ENCODE measurements at places on chromosomes 4 and X.
A peak's percentile ranks its signal among the peaks of the same experiment; 100 is the strongest.

- DNase-seq, result no peak
- no peak overlapping the region for H3K27ac ChIP-seq
- no peak overlapping the region for H3K4me3 ChIP-seq
Measured at GRCh38 chrX:42434458-42435166, 343.4 kb downstream of the PPP1R2C start.

GRCh38 chr4:173501592-173502150 lies 28.4 kb downstream of the HAND2 start:
- no peak for DNase-seq
- H3K27ac ChIP-seq, result no peak overlapping the region
- no peaks in the 10 kb centered on the region for H3K4me1 ChIP-seq
- peak overlapping the region; percentile 36 for H3K4me3 ChIP-seq

- no peaks in the 10 kb centered on the region for H3K4me1 ChIP-seq
- no peaks in the 10 kb centered on the region for H3K36me3 ChIP-seq
- no peak for DNase-seq
- no peak overlapping the region for H3K27ac ChIP-seq
- no peak overlapping the region for H3K4me3 ChIP-seq
Measured at GRCh38 chrX:13752141-13752540, 17.6 kb downstream of the OFD1 start.

GRCh38 chr4:99104153-99104552 lies 15.6 kb upstream of the ADH5 start:
- H3K4me3 ChIP-seq, result no peak overlapping the region
- no peak overlapping the region for H3K27ac ChIP-seq
- H3K27me3 ChIP-seq, result no peaks in the 10 kb centered on the region
- no peaks in the 10 kb centered on the region for H3K36me3 ChIP-seq
- no peaks in the 10 kb centered on the region for H3K4me1 ChIP-seq
- no peak for DNase-seq

GRCh38 chr4:98630737-98631454 lies 27.5 kb downstream of the TSPAN5 start:
- H3K27ac ChIP-seq, result peak overlapping the region; percentile 40
- H3K27me3 ChIP-seq, result no peaks in the 10 kb centered on the region
- peaks cover 24% of the 10 kb centered on the region for H3K4me1 ChIP-seq
- DNase-seq, result no peak
- no peak overlapping the region for H3K4me3 ChIP-seq
- H3K36me3 ChIP-seq, result no peaks in the 10 kb centered on the region

DNA sequence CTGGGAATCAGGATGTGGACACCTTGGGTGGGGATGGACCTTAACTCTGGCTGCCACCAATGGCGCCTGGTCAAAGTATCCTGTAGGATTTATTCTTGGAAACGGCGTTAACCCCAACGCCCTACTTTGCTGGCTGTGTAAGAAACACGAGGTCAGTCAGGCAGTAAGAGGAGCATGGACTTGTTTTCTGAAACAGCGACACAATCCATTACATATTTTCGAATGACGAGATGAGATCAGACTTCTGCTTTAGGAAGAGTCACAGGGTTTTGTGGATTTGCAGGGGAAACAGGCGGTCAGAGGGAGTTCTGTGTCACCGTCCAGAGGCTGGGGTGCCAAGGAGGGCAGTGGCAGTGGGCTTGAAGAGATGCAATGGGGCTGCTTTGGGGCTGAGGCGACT lies 92.2 kb downstream of the TBL1X start:
- no peak overlapping the region for H3K27ac ChIP-seq
- H3K36me3 ChIP-seq, result no peaks in the 10 kb centered on the region
- H3K4me3 ChIP-seq, result no peak overlapping the region
- no peaks in the 10 kb centered on the region for H3K4me1 ChIP-seq

DNA sequence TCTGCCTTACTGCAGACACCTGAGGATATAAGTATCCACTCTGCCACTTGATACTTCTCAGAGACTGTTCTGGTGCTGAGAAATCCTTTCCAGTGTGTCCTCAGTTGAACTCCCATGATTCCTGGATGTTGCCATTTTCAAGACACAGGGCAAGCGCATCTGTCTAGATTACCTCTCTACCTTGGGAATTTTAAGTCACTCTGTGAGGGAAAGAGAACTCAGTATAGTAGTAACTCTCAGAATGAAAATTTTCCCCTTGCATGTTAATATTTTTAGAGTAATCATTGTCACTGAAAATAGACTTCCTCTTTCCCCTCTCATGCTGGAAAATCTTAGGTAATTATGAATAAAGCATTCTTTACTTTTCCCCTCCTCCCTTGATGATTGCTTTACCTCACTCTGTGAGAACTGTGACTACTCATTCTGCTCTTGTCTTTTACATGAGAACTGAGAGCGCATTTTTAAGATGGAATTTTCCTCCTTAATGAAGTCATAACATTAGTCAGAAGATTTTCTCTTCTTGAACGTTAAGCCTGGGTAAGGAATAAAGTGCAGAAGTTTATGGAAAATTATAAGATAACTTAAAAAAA lies 45.0 kb downstream of the TET2 start:
- no peak for DNase-seq
- no peaks in the 10 kb centered on the region for H3K36me3 ChIP-seq
- H3K4me1 ChIP-seq, result no peaks in the 10 kb centered on the region
- no peak overlapping the region for H3K4me3 ChIP-seq
- no peak overlapping the region for H3K27ac ChIP-seq

DNA sequence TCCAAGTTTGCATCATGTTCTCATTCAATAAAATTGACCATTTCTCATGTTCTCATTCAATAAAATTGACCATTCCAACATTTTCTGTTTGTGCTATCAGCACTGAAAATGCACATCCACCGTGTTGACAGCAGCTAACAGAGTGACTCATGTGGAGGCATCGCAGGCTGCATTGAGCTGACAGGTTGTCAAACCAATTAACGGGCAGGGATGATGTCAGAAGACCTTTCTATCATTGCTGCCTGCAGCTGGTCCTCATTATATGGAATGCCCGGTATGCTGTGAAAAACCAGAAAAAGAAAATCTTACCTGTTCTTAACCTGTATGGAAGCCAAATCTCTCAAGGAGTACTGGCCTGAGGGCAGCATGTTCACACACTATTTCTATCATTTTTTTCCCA lies 202.0 kb downstream of the SMIM20 start:
- H3K4me1 ChIP-seq, result no peaks in the 10 kb centered on the region
- H3K4me3 ChIP-seq, result no peak overlapping the region
- H3K36me3 ChIP-seq, result no peaks in the 10 kb centered on the region
- H3K27me3 ChIP-seq, result no peaks in the 10 kb centered on the region
- DNase-seq, result no peak

DNA sequence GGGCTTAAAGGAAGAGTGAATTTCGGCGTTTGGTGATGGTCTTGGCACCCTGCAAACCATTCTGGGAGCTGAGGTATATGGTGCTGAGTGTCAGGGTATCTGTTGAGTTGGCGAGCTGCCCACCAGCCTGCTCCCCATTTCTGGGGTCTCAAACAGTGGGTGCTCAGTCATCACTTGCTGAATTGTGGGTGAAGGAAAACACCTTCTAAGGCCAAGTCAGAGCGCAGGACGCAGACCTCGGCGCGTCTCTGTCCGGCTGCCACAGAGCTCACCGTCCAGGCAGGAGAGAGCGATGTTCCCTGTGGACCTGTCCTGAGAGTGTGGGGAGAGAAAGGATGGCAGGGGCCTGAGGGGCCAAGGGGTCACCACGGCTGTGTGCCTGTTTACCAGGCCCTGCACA lies 111.2 kb downstream of the SORCS2 start:
- no peaks in the 10 kb centered on the region for H3K27me3 ChIP-seq
- no peak for DNase-seq
- H3K27ac ChIP-seq, result no peak overlapping the region
- no peaks in the 10 kb centered on the region for H3K4me1 ChIP-seq
- H3K36me3 ChIP-seq, result no peaks in the 10 kb centered on the region

GRCh38 chr4:31328932-31329331 lies 608.8 kb downstream of the PCDH7 start:
- H3K4me1 ChIP-seq, result no peaks in the 10 kb centered on the region
- no peak overlapping the region for H3K4me3 ChIP-seq
- H3K27me3 ChIP-seq, result no peaks in the 10 kb centered on the region
- DNase-seq, result no peak

- no peak for DNase-seq
- no peak overlapping the region for H3K27ac ChIP-seq
- no peaks in the 10 kb centered on the region for H3K4me1 ChIP-seq
- H3K27me3 ChIP-seq, result no peaks in the 10 kb centered on the region
- no peak overlapping the region for H3K4me3 ChIP-seq
Measured at GRCh38 chrX:10138726-10139125, 18.0 kb upstream of the CLCN4 start.
